ENCODE measurements at places on chromosomes 16 and 17.

DNA sequence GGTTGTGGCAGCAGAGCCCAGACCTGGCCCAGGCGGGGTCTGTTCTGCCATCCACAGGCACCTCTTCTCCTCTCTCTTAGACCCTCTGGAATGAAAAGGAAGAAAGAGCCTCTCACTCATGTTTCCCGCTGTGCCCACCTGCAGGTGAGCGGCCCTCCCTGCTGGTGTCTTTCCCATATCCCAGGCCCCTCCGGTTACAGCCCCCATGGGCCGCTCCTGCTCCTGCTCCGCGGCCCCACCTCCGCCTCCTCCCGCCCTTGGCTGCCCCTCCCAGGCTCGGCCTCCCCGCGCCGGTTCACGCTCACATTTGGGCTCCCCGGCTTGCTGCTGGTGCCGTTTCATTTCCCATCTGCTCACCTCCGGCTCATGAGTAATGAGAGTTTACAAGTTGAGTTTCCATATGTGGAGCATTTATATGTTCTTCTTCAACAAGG, 98.7 kb upstream of the SDK2 start:
- H3K36me3 ChIP-seq, result no peaks in the 10 kb centered on the region
- H3K27me3 ChIP-seq, result no peaks in the 10 kb centered on the region
- H3K4me3 ChIP-seq, result no peak overlapping the region

DNA sequence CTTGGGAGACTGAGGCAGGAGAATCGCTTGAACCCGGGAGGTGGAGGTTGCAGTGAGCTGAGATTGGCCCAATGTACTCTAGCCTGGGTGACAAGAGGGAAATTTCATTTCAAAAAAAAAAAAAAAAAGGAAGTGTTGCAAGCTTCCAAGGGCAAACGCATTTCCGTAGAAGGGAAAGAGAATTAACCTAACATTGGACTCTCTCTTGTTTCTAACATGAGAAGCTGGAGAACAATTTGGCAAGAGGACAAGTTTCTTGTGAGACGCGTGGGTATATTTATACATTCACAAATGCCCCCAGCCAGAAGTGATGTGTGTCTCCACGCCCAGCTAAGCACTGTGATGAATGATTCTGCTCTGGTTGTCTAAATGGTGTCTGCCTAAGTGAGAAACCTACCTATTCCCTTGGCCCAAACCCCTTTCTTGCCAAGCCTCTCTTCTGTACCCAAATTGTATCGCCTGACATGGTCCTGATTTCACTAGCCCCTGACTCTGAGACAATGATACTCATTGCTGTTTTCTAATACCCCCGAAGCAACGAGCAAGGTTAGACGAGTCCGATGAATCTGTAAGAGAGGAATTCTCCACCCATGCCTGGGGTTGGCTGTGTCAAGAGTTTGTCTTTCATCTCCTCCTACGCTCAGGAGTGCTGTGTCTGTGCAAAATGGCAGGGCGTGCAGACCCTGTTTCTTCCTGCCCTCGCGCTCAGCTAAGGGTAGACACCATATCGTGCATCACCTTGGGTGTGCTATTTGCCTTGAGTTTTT, 14.2 kb upstream of the ST6GALNAC2 start:
- H3K4me3 ChIP-seq, result no peak overlapping the region
- no peaks in the 10 kb centered on the region for H3K4me1 ChIP-seq
- no peaks in the 10 kb centered on the region for H3K27me3 ChIP-seq
- H3K36me3 ChIP-seq, result no peaks in the 10 kb centered on the region
- no peak overlapping the region for H3K27ac ChIP-seq
- no peak for DNase-seq

DNA sequence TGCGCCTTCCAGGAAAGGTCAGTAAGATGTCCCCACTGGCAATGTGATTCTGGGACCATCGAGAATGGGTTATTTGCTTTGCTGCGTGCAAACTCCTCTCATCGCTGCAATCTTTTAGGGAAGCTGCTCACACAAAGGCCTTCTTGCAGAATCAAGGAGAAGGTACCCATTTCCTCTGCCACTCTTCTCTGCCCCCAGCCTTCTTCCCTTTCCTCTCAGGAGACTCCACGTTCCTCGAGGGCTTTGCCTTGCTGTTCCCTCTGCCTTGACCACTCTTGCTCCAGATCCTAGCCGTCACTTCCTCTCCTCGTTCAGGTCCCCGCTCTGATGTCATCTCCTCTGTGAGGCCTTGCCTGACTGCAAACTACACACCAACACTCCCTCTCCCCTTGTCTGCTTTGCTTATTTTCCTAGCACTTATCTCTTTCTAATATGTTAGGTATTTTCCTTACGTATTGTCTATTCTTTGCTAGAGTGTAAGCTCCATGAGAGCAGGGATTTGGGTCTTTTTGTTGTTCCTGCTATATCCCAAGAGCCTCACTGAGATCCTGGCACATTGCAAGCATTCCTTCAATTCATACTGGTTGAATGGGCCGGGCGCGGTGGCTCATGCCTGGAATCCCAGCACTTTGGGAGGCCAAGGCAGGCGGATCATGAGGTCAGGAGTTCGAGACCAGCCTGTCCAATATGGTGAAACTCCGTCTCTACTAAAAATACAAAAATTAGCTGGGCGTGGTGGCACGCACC, 5.3 kb upstream of the CRK start:
- no peaks in the 10 kb centered on the region for H3K27me3 ChIP-seq
- no peak overlapping the region for H3K4me3 ChIP-seq
- H3K27ac ChIP-seq, result no peak overlapping the region
- peaks cover 12% of the 10 kb centered on the region for H3K36me3 ChIP-seq
- no peaks in the 10 kb centered on the region for H3K4me1 ChIP-seq
- no peak for DNase-seq

DNA sequence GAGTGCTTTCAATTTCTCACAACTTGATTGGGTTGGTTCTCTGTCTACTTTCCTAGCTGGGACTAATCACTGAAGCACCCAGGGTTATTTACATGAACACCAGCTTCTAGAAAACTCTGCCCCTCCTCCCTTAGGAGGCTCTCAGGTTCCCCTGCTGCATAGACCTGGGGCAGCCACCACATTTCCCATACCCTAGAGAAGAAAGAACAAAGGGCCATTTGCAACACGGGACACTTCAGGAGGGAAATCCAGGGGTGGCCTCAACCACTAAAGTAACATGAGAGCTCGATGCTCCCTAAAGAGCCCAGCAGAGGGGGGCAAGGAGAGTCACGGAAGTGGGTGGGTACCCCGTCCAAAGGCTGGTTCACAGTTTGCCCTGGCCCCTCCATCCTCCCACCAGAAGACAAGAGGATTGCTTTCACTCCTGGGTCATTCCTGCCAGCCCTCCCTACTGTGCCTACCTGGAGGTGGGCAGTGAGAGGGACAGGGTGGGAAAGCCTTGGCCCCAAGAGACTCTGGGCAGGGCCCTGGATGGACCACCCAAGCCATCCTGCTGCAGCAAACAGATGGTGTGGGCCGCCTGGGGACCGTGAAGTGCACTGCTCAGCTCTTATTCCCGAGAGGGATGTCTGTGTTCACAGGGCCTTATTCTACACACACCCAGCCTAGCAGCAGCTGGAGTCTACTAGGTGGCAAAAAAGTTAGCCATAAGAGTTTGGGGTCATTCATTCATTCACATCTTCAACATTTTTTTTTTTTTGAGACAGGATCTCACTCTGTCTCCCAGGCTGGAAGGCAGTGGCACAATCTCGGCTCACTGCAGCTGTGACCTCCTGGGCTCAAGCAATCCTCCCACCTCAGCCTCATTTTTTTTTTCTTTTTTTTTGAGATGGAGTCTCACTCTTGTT, 392.1 kb downstream of the SOX9 start:
- no peak for DNase-seq
- H3K27ac ChIP-seq, result no peak overlapping the region
- no peaks in the 10 kb centered on the region for H3K27me3 ChIP-seq
- H3K4me1 ChIP-seq, result peaks cover 30% of the 10 kb centered on the region
- H3K36me3 ChIP-seq, result no peaks in the 10 kb centered on the region

DNA sequence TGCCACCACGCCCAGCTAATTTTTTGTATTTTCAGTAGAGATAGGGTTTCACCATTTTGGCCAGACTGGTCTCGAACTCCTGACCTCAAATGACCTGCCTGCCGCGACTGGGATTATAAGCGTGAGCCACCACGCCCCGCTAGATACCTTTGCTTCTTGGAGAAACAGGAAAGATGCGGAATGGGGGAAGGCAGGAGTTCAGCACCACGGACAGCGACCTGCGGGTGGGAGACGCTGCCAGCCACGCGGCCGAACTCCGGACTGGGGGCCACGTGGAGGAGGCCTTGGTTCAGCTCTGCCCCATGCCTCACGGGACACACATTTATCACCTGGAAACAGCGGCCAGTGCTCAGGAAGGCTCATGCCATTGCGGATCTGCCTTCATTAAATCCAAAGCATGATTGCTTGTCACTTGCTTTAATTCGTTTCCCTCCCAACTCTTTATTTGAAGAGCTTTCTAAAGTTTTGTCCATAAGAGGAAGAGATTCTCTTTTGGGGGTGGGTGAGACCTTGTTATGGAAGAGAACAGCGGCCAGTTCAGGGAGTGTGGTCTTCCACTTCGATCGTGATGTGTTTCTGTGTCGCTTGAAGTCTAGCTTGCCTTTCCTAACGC, 219.9 kb downstream of the ENGASE start:
- peaks cover 2% of the 10 kb centered on the region for H3K4me1 ChIP-seq
- H3K27me3 ChIP-seq, result no peaks in the 10 kb centered on the region
- H3K4me3 ChIP-seq, result no peak overlapping the region
- no peak overlapping the region for H3K27ac ChIP-seq

Data from neuronal stem cell (in vitro differentiated cells).